Mesothelial cell of epicardium (in vitro differentiated cells): ENCODE measurements at places on chromosomes 11 and 22.

DNA sequence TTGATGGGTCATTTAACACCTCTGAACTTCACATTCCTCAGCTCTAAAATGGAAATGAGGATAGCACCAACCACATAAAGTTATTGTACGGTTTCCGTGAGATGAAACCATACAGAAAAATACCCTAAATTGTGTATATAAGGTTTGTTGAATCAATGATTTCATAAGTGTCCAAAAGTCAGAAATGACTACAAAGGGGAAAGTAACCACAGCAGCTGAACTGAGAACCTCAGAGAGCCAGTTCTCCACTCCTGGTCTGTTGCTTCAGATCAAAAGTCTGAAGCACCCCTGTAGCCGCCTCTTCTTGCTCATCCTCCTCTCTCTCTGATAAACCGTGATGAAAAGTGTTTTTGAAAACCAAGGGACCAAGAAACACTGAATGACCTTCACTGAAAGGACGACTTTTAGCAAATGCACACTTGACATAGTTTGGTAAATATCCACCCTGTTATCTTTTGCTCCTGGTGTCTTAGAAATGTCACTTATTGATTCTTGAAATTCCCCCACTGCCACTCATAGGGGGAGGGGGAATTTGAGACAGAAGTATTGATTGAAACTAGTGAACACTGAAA lies 194.5 kb downstream of the NAV2 start:
- no peak for DNase-seq
- H3K27me3 ChIP-seq = no peaks in the 10 kb centered on the region
- no peaks in the 10 kb centered on the region for H3K36me3 ChIP-seq
- peaks cover 10% of the 10 kb centered on the region for H3K4me1 ChIP-seq
- no peak overlapping the region for H3K4me3 ChIP-seq

DNA sequence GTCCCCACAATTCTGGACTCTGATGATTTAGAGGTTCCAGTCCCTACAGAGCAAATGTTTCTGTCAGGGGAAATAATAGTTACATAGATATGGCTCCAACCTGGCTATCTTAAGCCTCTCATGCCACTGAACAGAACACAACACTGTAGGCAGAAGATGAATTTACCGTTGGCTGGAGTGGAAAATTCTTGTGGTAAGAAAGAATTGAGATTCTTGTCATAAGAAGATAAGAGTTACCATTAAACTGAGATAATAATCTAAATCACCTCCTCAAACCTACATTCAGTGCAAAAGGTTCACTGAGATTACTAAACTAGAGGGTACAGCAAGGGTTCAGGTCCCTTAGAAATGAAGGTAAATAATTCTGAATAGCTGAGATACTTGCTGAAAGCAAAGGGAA lies 10.1 kb upstream of the NAALAD2 start:
- H3K36me3 ChIP-seq = no peaks in the 10 kb centered on the region
- DNase-seq = no peak
- no peaks in the 10 kb centered on the region for H3K27me3 ChIP-seq
- no peak overlapping the region for H3K4me3 ChIP-seq

DNA sequence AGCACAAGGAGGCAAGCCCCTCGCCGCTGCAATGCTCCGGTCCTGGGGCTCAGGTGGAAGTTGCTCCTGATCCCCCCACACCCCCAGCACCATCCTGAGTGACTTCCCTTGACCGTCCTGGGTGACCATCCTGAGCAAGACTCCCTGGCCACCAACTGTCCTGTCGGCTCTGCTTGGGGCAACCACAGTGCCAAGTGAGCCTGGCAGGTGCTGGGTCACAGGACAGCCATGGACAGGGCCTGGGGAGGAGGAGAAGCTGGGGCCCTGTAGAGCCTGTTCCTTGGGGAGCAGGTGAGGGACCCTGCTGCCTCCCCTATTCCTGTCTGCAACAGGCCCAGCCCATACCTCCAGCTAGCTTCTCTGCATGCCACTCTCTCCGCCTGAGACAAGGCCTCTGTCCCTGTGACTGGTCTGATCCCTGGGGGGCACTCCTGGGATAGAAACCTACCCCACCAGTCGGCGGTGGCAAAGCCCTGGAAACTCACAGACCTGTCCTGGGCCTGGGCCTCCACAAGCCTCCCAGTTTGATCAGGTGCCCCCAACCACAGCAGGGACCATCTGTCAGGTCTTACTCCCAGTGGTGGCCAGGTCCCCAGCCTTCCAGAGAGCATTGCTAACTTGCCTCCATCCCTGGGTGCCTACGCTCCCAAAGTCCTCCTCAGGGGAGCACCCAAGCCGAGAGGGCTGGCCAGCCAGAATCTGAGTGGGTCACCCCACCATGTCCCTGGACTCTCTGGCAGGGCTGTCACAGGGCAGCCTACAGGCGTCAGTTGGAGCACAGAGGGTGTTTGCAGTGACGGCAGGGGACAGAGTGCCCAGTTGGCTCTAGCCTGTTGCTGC lies 68.7 kb upstream of the WNT7B start:
- H3K4me3 ChIP-seq = peak overlapping the region; percentile 67
- no peaks in the 10 kb centered on the region for H3K27me3 ChIP-seq
- DNase-seq = no peak
- H3K27ac ChIP-seq = peak overlapping the region; percentile 64
- peaks cover 2% of the 10 kb centered on the region for H3K36me3 ChIP-seq

DNA sequence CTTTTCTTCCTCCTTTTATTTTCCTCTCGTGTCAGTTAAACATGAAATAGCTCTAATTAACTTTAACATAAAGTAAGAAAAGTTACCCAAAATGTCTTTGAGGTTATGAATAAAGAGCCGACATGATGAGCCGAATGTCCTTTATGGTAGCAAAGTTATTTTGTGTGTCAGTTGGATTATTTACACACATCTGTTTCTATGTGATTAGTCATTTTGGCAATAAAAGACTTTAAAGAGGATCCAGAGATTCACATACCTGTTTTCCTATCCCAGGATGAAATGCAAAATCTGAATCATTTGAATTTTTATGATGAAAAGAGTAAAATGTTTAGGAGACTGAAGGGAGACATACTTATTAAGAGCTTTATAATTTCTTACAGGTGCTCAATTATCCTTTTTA lies 34.0 kb upstream of the TECTA start:
- H3K4me1 ChIP-seq = peaks cover 6% of the 10 kb centered on the region
- H3K4me3 ChIP-seq = no peak overlapping the region
- no peak for DNase-seq
- no peak overlapping the region for H3K27ac ChIP-seq
- H3K36me3 ChIP-seq = peaks cover 43% of the 10 kb centered on the region

- H3K4me3 ChIP-seq = no peak overlapping the region
- no peak for DNase-seq
Observed at GRCh38 chr22:36223504-36223903, 15.8 kb downstream of the APOL2 start.

GRCh38 chr11:117822074-117823033 lies 2.2 kb downstream of the FXYD2 start:
- H3K27me3 ChIP-seq = peaks cover 32% of the 10 kb centered on the region
- H3K27ac ChIP-seq = no peak overlapping the region
- H3K36me3 ChIP-seq = no peaks in the 10 kb centered on the region
- peaks cover 23% of the 10 kb centered on the region for H3K4me1 ChIP-seq
- H3K4me3 ChIP-seq = no peak overlapping the region

- H3K36me3 ChIP-seq = no peaks in the 10 kb centered on the region
- H3K4me1 ChIP-seq = peaks cover 15% of the 10 kb centered on the region
- H3K27ac ChIP-seq = no peak within 1 kb of the TSS
- peak within 1 kb of the TSS; percentile 3 for H3K4me3 ChIP-seq
Observed at GRCh38 chr11:17544181-17544622, at the start of gene USH1C. TSS of gene USH1C (minus strand) at chr11:17544416. CDS start at chr11:17544307, 109 bp downstream.

- peaks cover 6% of the 10 kb centered on the region for H3K4me1 ChIP-seq
- no peaks in the 10 kb centered on the region for H3K36me3 ChIP-seq
- peaks cover 41% of the 10 kb centered on the region for H3K27me3 ChIP-seq
- DNase-seq = no peak
- H3K27ac ChIP-seq = no peak overlapping the region
Observed at GRCh38 chr11:64650923-64651523, 60.0 kb downstream of the SLC22A12 start.

- no peak overlapping the region for H3K4me3 ChIP-seq
- DNase-seq = no peak
- H3K27ac ChIP-seq = no peak overlapping the region
- H3K4me1 ChIP-seq = no peaks in the 10 kb centered on the region
- H3K36me3 ChIP-seq = no peaks in the 10 kb centered on the region
Observed at GRCh38 chr22:33062361-33062760, 4.2 kb upstream of the SYN3 start.

DNA sequence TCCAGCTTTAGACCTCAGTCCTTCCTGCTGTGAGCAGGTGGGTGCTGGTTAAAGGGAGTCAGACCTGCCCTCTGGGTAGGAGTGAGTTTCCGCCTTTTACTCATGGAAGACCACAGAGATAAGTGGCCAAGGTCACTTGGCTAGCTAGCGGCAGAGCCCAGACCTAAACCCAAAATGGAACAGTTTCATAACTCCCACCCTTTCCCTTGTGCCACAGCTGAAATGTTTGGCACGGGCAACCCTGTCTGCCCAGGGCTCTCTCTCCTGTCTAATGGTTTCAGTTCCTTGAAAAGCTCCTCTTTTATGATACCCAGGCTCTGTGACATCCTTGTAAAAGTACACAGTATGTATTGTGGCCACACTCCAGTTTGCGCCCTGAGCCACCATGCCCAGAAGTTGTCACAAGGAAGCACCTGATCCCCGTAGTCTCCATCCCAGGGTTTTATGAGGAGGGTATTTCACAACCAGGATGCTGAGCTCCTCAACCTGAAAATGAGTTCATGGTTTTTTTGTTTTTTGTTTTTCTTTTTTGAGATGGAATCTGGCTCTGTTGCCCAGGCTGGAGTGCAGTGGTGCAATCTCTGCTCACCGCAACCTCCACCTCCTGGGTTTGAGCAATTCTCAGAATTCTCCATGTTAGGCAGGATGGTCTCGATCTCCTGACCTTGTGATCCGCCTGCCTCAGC lies 5.1 kb downstream of the MB start:
- no peak for DNase-seq
- no peaks in the 10 kb centered on the region for H3K27me3 ChIP-seq
- no peak overlapping the region for H3K4me3 ChIP-seq

- DNase-seq = no peak
- peaks cover 18% of the 10 kb centered on the region for H3K4me1 ChIP-seq
- peaks cover 31% of the 10 kb centered on the region for H3K27me3 ChIP-seq
- H3K4me3 ChIP-seq = peak overlapping the region; percentile 88
- peak overlapping the region; percentile 96 for H3K27ac ChIP-seq
Observed at GRCh38 chr11:32829157-32829679, 509 bp upstream of the PRRG4 start.

- no peaks in the 10 kb centered on the region for H3K27me3 ChIP-seq
- H3K36me3 ChIP-seq = peaks cover 19% of the 10 kb centered on the region
- no peak for DNase-seq
Observed at GRCh38 chr11:128463979-128464378, 123.4 kb downstream of the ETS1 start.

- H3K4me1 ChIP-seq = peaks cover 15% of the 10 kb centered on the region
- H3K27me3 ChIP-seq = peaks cover 21% of the 10 kb centered on the region
- no peak overlapping the region for H3K4me3 ChIP-seq
- DNase-seq = no peak
- no peak overlapping the region for H3K27ac ChIP-seq
Observed at GRCh38 chr11:130832566-130833425, 83.5 kb downstream of the SNX19 start.

GRCh38 chr11:73223998-73224730 lies 6.1 kb downstream of the P2RY2 start:
- DNase-seq = no peak
- no peak overlapping the region for H3K27ac ChIP-seq
- H3K4me1 ChIP-seq = peaks cover 36% of the 10 kb centered on the region
- no peaks in the 10 kb centered on the region for H3K36me3 ChIP-seq
- no peak overlapping the region for H3K4me3 ChIP-seq

- DNase-seq = no peak
- H3K27me3 ChIP-seq = no peaks in the 10 kb centered on the region
- H3K27ac ChIP-seq = peak overlapping the region; percentile 5
- H3K4me1 ChIP-seq = peaks cover 6% of the 10 kb centered on the region
- no peak overlapping the region for H3K4me3 ChIP-seq
- peaks cover 6% of the 10 kb centered on the region for H3K36me3 ChIP-seq
Observed at GRCh38 chr22:33605666-33606065, 314.6 kb downstream of the LARGE1 start.

DNA sequence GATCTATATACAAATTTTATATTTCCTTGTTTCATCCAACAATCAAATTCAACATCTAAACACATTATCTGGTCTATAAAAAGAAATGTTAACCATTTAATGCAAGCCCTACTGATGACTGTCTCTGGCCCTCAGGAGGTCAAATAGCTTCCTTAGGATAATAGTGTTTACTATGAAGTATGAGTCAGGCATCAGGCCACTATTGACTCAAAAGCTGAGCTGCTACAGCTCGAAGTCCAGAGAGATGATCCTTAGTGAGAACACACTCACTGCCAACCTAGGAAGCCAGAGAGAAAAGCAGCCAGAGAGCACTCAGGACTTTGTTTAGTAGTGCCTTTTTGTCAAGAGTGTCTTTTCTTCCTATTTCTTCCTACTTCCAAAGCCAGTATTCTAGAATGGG lies 171.8 kb downstream of the SOX6 start:
- peaks cover 27% of the 10 kb centered on the region for H3K4me1 ChIP-seq
- H3K27ac ChIP-seq = no peak overlapping the region
- peaks cover 4% of the 10 kb centered on the region for H3K36me3 ChIP-seq
- H3K27me3 ChIP-seq = no peaks in the 10 kb centered on the region

DNA sequence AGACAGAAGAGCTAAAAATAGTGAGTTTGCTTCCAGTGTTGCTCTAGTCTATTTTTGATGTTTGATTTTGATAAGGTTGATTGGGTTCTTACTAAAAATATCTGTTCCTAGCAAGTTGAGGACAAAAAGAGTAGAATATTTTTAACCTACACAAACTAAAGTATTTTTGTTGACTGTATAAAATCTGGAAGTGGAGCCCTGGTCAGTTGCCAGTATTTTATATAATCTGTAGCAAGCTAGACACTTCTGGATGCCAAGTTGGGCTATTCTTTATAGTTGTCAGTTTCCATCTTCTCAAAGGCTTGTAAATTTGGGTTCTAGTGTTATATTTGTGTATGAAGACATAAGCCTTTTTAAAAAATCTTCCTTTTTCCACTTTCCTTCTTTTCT lies 56.7 kb downstream of the HSD17B12 start:
- H3K4me1 ChIP-seq = peaks cover 42% of the 10 kb centered on the region
- H3K27ac ChIP-seq = peak overlapping the region; percentile 96
- peaks cover 29% of the 10 kb centered on the region for H3K36me3 ChIP-seq
- no peak for DNase-seq
- peak overlapping the region; percentile 30 for H3K4me3 ChIP-seq
- H3K27me3 ChIP-seq = no peaks in the 10 kb centered on the region
